GM06990 (cell line): ENCODE measurements at places on chromosomes 4 and X.

- DNase-seq = no peak
Measured at GRCh38 chr4:38921151-38921550, 53.5 kb downstream of the FAM114A1 start.

DNA sequence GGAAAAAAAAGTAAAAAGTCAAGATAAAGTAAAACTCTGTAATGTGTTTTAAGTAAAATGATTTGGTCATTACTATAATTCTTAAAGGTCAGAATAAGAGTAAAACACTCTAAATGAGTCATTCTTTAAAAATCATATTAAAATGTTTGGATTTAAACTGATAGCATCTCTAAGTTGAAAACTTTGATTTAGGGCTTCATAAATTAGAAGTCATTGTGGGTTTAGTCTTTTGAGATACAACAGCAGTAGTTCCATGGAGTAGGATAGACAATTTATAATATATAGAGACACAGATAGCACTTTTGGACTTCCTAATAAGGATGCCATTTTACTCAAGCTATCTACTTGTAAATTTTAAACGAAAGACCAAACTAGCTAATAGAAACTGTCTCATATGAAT lies 77.1 kb upstream of the PABPC4L start:
- no peak for DNase-seq

GRCh38 chrX:21374163-21374993 lies at the start of gene CNKSR2:
TSS of gene CNKSR2 (plus strand) at chrX:21374418. CDS start at chrX:21374898, 480 bp downstream.
- DNase-seq = peak; percentile 18

DNA sequence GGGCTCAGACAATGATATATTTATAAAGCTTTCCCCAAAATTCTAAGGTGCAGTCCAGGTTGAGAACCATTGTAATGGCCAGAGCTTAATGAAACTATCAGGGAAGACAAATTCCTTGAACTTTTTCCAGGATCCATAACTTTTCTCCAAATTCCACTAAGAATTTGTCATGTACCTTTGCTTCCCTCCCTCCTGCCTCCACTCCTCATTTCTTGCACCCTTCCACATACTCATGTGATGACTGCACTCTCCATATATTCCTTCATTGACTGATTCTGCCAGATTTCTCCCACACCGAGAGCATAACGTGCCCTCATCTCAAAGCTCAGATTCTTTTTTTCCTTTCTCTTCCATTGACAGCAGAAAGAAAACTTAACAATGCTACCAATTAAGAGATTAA lies 20.9 kb upstream of the AMELX start:
- DNase-seq = no peak

DNA sequence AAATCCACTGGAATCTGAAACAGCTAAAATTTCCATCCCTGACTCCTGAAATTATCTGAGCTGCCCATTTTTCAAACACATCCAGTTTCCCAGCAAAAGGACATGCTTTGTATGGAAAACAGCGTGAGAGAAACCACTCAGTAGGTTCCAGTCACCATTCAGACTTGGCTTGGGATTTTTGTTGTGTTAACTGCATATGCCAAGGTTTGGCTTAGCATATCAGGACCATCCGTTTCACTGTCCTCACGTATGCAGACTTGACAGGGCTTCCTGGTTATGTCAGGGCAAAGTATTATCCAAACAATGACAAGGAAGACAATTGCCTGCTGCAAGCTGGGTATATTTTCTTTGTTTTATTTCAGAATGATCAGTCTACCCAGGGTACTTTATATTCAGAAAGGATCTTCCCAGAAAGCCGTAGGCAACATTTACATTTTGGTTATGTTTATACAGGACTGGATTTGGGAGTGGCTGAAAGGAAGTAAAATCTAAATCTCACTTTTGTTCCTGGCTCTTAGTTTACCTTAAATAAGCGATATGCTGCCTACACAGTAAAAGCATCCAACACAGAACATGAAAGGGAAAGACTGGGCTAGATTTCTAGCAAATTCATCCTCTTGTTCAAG lies 41.3 kb upstream of the CCKAR start:
- no peak for DNase-seq

GRCh38 chr4:53599632-53600031 lies 8.3 kb upstream of the LNX1 start:
- no peak for DNase-seq

DNA sequence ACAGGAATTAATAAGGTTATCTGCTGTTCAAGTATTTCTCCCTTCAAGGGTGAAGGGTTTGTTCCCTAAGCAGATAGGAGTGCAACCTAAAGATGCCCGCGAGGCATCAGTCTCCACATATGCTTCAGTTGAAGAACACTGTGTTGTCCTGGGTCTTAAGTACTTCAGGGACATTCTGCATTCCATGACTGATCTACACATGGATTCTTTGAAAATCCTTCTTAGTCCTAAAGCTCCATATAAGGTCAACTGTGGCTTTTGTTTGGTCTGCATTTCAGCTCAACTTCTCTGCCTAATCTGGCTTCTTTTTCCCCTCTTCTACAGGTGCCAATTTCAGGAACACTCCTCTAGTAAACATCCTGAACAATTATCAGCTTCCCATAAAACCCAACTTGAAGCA lies 21.8 kb upstream of the CTSO start:
- DNase-seq = no peak

GRCh38 chr4:33924811-33925210 lies 2319.5 kb downstream of the ARAP2 start:
- DNase-seq = no peak

DNA sequence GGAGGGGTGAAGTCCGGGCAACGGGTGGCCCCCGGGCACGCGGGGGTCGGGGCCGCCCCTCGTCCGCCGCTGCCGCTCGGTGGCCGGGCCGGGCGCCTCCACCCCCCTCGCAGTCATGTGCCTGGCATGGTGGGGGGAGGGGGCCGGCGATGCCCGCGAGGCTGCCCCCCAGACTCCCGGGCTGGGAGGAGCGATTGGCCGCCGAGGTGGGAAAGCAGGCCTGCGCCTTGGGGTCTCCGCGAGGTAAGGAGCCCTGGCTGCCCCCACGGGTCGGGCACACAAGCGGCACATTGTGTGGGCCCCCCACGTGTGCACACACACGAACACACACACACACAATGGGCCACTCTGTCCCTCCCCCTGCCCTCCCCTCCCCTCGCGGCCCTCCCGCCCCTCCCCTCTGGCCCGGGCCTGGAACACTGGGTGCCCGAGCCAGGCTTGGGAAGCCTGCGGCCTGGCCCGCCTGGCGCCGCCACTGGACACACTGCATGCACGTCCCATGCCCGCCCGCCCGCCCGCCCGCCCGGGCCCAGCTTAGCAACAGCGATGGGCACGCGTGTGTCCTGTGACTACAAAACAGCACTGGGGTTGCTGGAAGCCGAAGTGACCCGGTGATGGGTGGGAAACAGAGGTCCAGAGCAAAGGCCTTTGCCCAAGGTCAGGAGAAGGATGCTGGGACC lies 1.3 kb downstream of the SLC6A8 start:
- DNase-seq = no peak
